ENCODE measurements at places on chromosomes 3 and 15. TPM values are rescaled to one million over a fixed set of nuclear protein-coding genes. Genes with fewer than 3 reads are reported as not detected.

DNA sequence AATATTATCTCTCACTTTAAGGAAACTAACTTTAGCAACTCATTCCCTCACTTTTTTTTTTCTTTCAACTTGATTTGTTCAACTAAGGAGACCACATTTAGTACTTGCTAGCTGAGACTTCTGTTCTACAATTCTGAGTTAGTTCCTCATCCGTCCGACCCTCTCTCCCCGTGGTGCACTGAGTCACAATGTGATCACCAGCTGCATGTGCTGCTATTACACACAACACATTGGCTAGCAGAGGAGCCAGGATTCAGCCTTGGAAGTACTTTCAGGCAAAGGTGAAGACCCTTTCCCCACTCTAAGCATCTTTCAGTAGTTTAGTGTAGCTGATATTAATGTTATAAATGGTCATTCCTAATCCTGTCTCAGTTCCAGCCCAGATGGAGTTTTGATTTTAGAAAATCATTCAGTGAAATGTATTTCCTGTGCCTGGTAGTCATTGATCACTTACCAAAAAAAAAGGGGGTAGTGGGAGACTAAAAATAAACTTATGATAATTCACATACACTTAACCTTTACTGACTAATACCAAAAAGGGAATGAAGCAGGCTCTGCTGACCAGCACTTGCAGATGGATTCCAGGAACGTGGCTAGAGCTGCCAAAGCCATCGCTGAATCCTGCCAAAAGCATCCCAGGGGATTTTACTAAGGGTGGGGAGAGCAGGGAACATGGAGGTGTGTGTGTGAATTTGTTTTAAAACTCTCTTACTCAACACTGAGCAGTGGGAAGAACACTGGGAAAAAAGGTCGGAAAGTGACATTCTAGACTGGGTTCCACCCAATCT is 424.8 kb downstream of the LPP start:
- DNase-seq: no peak

DNA sequence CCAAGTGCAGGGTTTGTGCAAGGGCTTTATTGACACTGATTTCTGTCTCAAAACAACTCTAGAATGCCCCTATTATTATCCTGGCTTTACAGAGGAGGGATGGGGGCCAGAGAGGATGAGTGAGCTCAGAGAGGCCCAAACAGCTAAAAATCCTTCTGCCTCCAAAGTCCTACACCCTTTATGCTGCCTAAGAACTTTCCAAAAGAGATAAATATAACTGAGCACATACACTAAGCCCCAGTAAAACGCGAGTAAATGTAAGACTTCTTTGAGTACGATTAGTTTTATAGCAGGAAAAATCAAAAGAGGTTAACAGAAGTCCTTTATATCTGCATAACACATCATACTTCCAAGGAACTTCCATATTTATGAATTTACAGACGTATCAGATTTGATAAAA is 149.1 kb downstream of the CTNNB1 start:
- no peak for DNase-seq

DNA sequence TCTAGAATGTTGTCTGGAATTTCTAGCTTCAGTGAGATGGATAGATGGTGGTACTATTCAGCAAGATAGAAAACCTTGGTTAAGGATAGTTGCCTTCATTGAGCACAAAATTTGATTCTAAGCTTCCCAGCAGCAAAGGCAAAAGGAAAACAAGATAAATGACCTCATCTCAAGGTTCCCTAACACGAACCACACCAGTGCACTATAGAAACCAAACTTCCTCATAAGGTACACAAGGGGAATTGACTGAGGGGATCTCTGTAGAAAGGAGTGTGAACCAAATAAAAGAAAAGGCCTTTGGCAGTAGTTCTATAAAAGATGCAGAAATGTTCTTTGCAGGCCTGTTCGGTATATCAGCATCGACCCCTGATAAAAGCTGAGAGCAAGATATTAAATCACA is 288.9 kb downstream of the SHQ1 start:
- DNase-seq: no peak

DNA sequence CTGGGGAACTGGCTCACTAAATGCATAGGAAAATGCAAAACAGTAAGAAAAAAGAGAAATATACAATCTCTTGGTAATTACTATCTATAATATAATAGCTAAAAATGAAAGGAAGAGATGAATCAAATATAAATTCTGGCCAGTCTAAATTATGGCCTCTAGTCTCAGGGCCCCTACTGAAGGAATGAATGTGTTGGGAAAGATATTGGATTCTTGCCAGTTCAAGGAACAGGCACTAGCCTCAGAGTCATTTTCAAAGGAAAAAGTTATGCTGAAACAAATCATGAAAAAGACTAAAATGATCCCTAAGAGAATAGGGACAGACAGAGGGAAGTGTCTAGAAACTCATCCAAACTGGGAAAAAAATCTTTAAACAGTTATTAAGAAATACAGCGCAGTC is 62.4 kb downstream of the C3orf80 start:
- no peak for DNase-seq

- DNase-seq: no peak
Measured at GRCh38 chr3:194275291-194275690, 75.8 kb downstream of the CPN2 start.

GRCh38 chr3:105233010-105233409 is 133.7 kb upstream of the ALCAM start:
- DNase-seq: no peak

- DNase-seq: no peak
Measured at GRCh38 chr15:99167201-99167600, 62.3 kb downstream of the SYNM start.

- no peak for DNase-seq
Measured at GRCh38 chr3:72155391-72156064, 370.6 kb upstream of the PROK2 start.

DNA sequence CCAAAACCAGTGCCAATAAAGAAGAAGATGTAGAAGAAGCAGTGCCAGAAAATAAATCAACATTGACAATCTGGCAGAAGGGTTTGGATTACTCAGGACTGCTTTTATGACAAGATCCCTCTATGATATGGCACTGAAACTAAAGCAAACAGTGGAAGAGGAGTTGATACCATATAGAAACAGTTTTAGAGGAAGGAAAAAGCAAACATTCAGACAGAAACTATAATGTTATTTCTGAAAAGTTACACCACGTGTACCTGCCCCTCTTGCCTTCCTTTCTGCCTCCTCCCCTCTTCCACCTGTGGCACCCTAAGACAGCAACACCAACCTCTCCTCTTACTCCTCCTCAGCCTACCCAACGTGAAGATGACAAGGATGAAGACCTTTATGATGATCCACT is 63.0 kb downstream of the SFMBT1 start:
- DNase-seq: no peak

DNA sequence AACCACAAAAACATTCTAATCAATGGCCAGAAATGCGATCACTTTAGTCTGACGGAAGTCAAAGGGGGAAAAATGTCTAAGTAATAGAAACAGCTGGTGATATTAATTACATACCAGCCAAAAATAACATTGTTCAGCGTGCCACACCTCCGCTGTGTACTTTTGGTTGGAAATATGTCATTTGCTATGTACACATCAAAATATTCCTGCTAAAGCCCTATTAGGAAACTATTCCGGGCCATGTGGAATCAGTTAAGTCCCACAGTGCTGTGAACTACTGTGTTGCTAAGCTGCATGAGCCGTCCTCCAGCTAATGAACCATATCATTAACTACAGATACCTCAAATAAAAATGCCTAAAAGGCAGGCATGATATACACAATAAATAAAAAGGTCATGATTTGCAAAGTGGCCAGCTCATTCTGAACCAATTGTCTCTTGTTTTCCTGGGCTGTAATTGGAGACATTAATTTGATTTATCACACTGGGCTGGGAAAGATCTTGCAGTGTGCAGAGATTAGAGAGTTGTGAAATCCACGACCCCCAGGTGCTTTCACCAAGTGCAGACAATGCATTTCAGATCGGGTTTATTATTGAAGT is 200.5 kb upstream of the LRTM1 start:
- DNase-seq: no peak

DNA sequence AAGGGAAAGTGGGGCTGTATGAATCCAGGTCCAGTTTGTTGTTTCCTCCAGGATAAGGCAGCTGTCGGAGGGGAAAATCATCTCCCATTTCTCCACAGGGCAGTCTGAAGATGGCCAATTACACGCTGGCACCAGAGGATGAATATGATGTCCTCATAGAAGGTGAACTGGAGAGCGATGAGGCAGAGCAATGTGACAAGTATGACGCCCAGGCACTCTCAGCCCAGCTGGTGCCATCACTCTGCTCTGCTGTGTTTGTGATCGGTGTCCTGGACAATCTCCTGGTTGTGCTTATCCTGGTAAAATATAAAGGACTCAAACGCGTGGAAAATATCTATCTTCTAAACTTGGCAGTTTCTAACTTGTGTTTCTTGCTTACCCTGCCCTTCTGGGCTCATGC is 911 bp downstream of the CCRL2 start:
- DNase-seq: no peak

GRCh38 chr3:194554473-194555123 is 67.8 kb upstream of the ATP13A3 start:
- no peak for DNase-seq

DNA sequence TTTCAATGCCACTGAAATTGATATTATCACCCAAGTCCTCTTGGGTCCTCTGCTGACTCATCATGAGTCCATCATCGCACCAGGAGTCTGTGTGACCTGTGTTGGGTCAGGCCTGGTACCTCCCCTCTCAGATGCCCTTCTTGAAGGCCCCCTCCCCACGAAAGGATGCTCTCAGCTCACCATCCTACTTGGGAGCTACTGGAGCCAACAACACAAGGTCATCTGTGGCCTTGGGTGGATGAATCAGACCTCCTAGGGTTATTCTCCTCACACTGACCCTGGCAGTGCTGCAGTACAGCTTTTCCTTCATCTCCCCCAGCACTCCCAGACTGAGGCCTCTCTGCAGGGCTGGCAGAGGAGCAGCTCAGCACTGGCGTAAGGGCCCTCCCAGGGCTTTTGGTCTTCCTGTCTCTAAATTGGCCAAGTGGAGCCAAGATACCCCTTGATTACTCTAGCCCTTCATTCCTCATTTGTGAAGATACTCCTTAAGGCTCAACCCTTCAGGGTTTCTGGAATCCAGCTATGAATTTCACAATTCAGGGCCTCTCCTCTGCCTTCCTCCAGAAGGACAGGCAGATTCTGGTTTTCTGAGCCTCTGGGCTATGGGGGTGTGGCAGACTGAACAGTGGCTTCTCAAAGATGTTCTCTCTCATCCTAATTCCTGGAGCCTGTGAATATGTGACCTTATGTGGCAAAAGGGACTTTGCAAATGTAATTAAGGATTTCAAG is 80.7 kb upstream of the GSK3B start:
- no peak for DNase-seq

DNA sequence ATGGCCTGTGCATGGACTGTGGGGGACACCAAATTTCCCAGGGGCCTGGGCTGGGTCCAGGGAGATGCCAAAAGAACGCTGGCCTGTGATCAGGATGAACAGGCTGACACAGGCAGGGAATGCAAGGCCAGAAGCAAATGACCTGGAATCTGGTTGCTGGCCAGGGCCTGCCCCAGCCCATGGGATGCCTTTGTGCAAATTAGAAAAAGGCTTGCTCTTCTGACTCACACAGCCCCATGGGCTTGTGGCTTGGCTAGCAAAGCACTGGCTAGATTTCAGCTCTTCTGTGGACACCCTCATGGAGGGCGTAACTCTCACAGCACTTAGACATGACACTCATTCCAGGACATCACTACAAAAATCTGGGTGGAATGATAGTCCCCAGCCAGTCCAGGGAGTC is 356.0 kb downstream of the SHQ1 start:
- no peak for DNase-seq

GRCh38 chr3:139430493-139430892 is 41.0 kb upstream of the COPB2 start:
- DNase-seq: no peak

- DNase-seq: no peak
Measured at GRCh38 chr3:162525066-162525742, 1028.6 kb downstream of the OTOL1 start.

- no peak for DNase-seq
Measured at GRCh38 chr3:141737678-141738021, 448 bp upstream of the RNF7 start.

DNA sequence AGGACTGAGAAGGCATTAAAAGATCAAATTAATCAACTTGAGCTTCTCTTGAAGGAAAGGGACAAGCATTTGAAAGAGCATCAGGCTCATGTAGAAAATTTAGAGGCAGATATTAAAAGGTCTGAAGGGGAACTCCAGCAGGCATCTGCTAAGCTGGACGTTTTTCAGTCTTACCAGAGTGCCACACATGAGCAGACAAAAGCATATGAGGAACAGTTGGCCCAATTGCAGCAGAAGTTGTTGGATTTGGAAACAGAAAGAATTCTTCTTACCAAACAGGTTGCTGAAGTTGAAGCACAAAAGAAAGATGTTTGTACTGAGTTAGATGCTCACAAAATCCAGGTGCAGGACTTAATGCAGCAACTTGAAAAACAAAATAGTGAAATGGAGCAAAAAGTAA is 149.7 kb upstream of the LRRFIP2 start:
- no peak for DNase-seq

DNA sequence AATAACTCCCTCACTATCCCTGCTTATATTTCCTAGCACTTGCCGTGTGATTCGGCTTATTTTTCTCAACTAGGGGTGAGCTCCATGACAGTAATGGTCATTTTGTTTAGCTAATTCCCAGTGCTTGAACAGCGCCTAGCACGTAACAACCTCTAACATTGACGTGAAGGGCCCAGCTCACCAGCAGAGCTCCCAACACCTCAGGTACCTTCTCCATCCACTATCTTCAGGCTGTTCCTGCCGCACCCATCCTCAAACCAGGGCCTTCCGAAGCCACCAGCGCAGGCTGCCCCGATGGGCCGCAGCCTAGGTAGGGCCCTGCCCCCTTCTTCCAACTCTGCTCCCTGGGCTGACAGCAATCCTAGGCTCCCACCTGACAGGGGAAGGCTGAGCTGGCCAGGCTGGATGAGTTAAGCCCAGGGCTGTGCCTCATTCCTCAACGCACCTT is 751 bp upstream of the RPS17 start:
- DNase-seq: no peak

- no peak for DNase-seq
Measured at GRCh38 chr3:35635407-35635806, 3.9 kb upstream of the ARPP21 start.

GRCh38 chr3:138137861-138138260 is 5.7 kb upstream of the A4GNT start:
- DNase-seq: no peak

- DNase-seq: no peak
Measured at GRCh38 chr15:74891469-74891868, 1.6 kb downstream of the MPI start.

GRCh38 chr3:156429125-156429524 is 125.8 kb downstream of the SSR3 start:
- DNase-seq: no peak

GRCh38 chr3:171994646-171995428 is 44.5 kb upstream of the FNDC3B start:
- no peak for DNase-seq

- peak; percentile 61 for DNase-seq
Measured at GRCh38 chr15:40115670-40116093, 7.0 kb upstream of the BMF start.

GRCh38 chr3:123687286-123687685 is 102.4 kb upstream of the HACD2 start:
- no peak for DNase-seq

Gene ECE2
- total RNA-seq: not detected

Gene ITPKA
- total RNA-seq: 2.8 TPM

Gene HTR3E
- not detected for total RNA-seq

Gene SHISA5
- 90.1 TPM for total RNA-seq

Gene POPDC2
- total RNA-seq: 1.0 TPM

Gene MKRN2OS
- total RNA-seq: not detected

Gene MESP2
- total RNA-seq: not detected

Gene SCAMP5
- 2.0 TPM for total RNA-seq

Gene PRSS50
- not detected for total RNA-seq

Gene CCDC174
- total RNA-seq: 21.7 TPM

Data from activated T-helper 1 cell treated with anti-CD3 and anti-CD28 coated beads, Interleukin-12 subunit alpha, Interleukin-12 subunit beta, Interleukin-2, Interleukin-4 antibody, amounts not matched to agents 30 ng/mL and 10 ng/mL and 1 ng/mL, durations not matched to agents 14 hours and 24 hours and 36 hours (primary cell).